ENCODE measurements at places on chromosomes 1 and 21. TPM values are rescaled to one million over a fixed set of nuclear protein-coding genes. Genes with fewer than 3 reads are reported as not detected.

Gene FAM177B
- total RNA-seq, result not detected

Gene ILDR2
- total RNA-seq, result 0.29 TPM

Gene PLA2G5
- total RNA-seq, result 5.5 TPM

Gene SLC25A34
- 2.2 TPM for total RNA-seq

Gene HES3
- not detected for total RNA-seq

Gene FCRL1
- total RNA-seq, result 0.32 TPM

Gene PPIH
- total RNA-seq, result 20.8 TPM

Gene RUNX3
- total RNA-seq, result 3.4 TPM

Gene PIK3R3
- 72.6 TPM for total RNA-seq

Measured in mesenteric fat pad (tissue), 1 donor.